ENCODE measurements at places on chromosomes 3 and 15.

DNA sequence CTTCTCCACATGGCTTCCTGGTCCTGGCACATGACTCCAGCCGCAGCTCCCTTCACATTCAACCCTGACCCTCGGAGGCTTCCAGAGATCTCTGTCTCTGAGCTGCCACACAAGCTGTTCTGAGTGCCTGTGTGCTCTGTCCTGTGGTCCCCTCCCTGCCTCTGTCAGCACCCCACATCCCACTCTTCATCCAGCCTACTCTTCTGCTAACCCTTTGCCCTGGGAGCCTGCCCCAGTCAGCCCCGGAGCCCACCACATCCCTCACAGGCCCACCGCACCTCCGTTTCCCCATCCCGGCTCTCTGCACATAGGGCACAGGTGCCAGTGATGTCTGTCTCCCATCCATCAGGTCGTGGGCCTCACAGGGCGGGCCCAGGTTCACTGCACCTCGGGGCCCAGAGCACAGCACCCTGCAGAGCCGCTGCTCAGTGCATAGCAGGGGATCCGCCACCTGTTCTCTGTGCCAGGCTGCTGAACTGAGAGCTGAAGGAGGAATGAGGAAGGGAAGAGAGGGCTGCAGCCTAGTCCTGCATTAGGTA lies 133.6 kb downstream of the UACA start:
- no peak for DNase-seq

DNA sequence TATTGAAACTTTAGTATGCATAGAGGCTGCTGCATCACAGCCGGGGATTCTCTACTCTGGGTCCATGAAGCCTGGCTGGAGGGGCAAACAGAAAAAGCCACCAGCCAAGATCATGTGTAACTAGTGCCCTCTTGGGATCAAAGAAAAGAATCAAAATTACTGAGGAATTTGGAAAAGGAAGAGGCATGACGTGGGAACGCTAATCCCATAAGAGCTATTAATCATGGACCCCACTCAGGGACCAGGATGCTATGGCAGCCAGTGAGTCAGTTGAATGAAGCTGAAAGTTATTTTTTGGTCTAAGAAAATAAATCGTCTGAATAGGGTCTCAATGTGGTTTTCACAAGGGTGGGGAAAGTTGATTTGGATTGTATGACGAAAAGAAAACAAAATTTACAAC lies 1165.1 kb downstream of the ROBO2 start:
- DNase-seq = no peak

DNA sequence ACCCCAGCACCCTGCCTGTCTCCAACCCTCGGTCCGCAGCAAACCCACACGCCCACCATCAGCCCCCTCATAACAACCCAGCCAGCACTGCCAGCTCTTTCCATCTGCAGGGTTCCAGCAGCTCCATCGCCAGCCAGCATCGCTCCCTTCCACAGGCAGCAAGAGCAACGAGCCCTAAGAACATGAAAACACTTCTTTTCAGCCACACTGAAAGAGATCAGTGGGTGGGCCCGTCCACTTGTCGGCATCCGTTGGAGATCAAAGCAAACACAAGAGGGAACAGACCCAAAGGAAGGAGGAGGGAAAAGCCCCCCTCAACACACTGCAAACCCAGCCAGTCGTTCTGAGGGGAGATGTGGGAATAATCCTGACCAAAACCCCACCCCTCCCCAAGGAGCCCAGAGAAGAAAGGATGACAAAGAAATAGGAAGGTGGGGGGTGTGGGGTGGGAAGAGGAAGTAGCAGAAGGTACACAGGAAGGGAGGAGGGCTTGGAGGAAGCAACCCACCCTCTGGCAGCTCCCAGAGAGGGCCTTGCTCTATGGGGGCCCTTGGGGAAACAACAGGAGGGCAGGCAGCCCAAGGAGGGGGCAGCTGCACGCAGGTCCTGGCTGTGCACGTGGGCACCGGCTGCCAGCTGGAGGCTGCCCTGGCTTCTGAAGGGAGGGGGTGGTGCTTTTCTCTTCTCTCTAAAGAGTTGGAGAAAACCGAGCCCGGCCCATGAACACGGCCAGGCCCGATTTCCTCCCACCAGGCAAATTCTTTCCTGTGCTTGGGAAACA lies 473.6 kb upstream of the PROK2 start:
- no peak for DNase-seq

GRCh38 chr3:168417016-168417415 lies 321.3 kb upstream of the GOLIM4 start:
- DNase-seq = no peak

DNA sequence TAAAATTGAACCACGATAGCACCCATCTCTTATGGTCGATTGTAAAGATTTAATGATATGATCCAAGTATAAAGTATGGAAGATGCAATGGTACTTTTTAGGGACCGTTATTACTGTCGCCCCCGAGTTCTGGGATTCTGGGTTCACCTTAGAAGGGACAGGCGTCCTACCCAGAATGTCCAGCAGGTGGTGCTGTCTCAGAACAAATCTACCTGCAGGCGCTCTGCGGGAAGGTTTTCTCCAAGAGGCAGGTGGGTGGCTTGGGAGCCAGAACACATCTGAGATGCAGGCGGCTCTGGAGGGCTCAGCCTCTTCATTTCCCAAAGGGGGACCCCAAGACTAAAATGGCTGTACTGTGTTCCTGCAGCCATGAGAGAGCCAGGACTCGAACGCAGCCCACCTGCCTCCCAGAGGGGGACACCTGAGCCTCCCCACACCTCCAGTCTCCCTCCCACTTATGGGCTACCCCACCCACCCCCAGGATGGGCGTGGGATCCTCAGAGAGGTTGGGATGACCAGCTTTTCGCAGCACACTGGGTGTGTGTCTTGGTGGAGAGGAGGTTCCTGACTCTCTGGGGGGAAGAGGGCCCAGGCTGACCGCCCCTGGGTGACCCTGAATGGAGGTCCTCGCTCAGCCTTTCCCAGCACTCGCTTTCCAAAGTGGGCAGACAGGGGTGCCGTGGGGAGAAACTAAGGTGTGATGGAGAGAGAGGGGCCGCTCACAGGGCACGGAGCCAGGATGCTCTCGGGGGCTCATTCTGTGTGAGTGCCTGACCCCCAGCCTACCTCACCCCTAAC lies 28.1 kb upstream of the CORO2B start:
- DNase-seq = peak; percentile 59

DNA sequence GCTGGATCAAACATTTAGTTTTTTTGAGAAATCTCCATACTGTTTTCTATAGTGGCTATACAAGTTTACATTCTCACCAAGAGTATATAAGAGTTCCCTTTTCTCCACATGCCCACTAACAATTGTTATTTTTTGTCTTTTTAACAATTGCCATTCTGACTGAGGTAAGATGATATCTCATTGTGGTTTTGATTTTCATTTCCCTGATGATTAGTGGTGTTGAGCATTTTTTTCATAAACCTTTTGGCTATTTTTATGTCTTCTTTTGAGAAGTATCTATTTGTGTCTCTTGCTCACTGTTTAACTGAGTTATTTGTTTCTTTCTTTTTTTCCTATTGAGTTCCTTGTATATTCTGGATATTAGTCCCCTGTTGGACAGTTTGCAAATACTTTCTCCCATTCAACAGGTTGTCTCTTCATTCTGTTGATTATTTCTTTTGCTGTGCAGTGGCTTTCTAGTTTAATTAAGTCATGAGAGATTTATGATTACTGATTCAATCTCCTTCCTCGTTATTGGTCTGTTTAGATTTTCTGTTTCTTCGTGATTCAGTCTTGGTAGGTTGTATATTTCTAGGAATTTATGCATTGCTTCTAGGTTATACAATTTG lies 6.7 kb upstream of the RNF13 start:
- no peak for DNase-seq

DNA sequence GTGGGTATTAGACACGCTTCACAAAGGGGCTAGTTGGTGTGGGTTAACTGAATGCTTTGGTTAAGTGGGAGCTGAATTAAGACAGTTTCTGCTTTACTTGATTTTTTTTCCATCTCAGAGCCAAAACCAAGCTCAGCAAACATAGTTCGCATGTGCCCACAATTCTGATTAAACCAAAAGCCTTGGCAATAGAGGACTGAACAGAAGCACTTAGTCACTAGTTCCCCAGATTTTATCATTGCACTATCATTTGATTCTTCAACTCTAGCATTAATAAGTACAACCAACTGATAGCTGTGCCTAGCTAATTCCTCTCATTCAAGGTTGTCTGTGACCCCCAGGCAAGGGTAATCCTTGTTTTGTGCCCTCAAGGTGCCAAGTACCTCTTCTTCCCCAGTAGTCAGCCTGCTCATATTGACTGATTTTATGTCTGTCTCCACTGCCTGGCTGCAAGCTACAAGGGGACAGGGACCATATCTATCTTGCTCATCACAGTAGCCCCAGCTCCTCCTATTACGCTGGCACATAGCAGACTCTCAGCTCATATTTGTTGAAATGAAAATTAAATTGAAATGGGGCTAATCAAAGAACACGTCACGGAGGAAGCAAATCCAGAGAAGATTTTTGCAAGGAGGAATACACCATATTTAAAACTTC lies 9.9 kb upstream of the ARHGEF3 start:
- no peak for DNase-seq

- no peak for DNase-seq
These were observed 76.1 kb upstream of the PPP2R3A start for GRCh38 chr3:135889443-135889842.

GRCh38 chr3:132783152-132783551 lies 60.9 kb upstream of the NPHP3 start:
- no peak for DNase-seq

GRCh38 chr3:126501736-126502135 lies 15.8 kb downstream of the UROC1 start:
- DNase-seq = no peak
